ENCODE measurements at places on chromosomes 2 and 18.

DNA sequence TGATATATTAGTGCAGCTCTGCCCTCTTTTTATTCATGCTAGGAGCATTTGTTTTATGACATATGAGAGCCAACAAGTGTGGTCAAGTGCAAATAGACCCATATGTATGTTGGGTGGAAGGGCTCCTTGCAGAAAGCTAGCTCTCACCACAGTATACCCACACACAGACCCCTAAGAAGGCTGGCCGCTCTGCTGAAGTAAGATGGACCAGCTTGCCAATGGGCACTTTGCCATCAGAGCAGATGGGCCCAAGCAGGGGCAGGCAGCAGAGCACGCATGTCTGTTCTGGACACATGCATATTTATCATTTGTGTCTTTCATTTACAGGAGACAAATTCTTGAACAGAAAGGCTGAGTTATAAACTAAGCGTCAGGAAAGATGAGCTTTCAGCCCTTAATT, 187.5 kb upstream of the DTNA start:
- DNase-seq = no peak

DNA sequence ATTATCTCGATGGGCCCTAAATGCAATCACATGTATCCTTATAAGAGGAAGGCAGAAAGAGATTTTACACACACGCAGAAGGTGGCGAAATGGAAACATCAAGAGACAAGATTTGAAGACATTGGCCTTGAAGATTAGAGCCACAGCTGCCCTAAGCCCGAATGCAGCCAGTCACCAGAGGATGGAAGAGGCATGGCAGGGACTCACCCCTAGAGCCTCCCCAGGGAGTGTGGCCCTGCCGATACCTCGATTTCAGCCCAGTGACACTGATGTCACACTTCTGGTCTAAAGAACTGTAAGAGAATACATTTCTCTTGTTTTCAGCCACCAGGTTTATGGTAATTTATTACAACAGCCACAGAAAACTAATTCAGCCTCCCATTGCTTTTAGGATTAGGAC, 17.4 kb downstream of the TTC39C start:
- no peak for DNase-seq

- no peak for DNase-seq
Observed at GRCh38 chr2:234019896-234020295, 30.6 kb upstream of the SPP2 start.

DNA sequence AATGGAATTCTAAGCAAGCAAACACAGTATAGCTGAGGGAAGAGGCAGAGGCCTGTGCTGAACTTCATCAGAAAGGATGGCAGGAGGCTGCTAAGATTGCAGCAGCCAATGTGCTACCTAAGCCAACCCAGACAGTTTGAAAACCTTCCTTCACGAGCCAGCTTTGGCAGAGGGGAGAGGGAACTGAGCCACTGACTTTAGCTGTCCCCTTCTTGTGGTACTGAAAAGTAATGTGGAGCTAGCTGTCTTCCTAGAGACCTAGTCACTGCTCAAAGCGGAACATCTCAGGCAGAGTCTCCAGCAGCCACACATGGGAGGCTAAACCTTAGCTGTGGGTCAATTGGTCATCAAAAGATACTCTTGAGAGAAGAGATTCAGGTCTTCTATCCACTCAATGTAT, 419.0 kb downstream of the FBXO15 start:
- no peak for DNase-seq

DNA sequence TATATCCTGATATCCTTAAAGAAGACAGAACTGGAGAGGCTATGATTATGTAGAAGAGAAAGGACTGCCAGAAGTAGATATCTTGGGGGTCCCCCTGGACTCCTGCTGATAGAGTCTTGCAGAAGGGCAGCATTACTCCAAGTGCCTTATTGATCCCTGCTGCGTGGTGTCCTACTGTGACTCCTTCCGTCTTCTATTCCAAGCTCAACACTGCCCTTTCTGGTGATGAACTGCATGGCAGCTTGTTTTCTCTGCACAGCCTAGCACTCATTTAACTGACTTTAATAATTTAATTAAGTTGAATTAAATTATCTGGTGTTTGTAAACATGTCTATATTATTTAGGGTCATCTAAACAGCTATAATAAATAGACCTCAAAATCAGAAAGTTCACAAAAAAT, 194.1 kb upstream of the DSEL start:
- no peak for DNase-seq

DNA sequence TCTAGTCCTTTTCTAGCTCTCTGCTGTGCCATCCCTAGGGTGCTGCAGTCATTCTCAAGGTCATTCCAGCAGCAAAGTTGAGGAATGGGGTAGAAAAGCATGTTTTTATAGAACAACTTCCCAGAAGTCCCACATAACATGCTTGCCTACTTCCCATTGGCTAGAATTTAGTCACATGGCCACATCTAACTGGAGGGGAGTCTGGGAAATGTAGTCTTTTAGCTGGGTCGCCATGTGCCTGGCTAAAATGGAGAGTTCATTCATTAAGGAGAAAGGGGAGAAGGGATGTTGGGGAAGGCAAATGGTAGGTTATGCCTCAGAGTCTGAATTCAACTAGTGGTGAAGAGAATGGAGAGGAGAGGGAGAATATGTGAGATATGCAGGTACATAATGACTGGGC, 85.7 kb downstream of the SLC4A3 start:
- no peak for DNase-seq

DNA sequence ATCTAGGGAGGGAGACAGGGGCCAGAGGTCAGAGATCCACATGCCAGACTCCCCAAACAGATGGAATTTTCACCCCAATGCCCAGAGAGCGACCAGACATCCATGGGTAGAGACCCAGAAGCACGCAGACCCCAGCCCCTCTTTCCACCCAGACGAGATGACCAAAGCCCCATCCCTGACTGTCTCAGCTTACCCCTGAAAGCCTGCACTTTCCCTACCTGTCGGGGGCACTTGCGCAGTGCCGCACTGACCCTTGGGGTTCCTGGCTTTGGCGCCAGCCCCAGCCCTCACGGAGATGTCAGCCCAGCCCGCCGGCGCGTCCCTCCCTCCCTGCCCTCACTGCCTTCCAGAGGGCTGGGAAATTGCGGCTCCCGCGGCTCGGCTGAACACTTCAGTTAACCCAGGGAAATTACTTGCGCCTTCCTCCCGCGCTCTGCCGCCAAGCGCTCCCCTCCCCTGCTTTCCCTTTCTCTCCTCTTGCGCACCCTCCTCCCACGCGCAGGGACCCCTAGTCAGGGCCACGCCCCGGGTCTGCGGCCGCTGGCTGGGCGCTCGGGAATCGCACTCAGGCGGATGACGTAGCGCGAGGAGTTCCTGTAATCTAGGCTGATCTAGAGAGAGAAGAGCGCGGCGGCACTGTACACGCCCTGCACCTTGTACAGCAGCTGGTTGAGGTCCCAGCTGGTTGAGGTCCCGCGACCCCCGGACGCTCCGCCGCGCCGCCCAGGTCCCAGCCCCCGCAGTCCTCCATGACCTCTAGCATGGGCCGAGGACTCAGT, 12.0 kb downstream of the ALPG start:
- peak; percentile 26 for DNase-seq

- no peak for DNase-seq
Observed at GRCh38 chr2:230423851-230424458, 8.0 kb downstream of the SP100 start.

- DNase-seq = no peak
Observed at GRCh38 chr2:239912938-239913635, 112.1 kb downstream of the NDUFA10 start.

- no peak for DNase-seq
Observed at GRCh38 chr2:74321737-74322136, 21.5 kb downstream of the SLC4A5 start.

DNA sequence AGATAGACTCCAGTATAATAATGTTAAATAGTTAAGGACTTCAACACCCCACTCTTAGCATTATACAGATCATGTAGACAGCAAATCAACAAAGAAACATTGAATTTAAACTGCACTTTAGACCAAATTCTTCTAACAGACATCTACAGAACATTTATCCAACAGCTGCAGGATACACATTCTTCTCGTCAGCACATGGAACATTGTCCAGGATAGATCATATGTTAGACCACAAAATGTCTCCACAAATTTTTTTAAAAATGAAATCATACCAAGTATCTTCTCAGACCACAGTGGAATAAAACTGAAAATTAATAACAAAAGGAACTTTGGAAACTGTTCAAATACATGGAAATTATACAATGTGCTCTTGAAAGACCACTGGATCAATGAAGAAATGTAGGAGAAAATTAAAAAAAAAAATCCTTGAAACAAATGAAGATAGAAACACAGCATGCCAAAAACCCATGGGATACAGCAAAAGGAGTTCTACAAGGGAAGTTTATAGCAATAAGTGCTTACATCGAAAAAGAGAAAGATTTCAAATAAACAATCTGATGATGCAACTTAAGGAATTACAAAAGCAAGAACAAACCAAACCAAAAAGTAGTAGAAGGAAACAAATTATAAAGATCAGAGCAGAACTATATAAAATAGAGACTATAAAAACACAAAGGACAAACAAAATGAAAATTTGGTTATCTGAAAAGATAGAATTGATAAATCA, 12.3 kb upstream of the SPP2 start:
- DNase-seq = no peak

- DNase-seq = peak; percentile 22
Observed at GRCh38 chr18:8754995-8755960, 49.9 kb downstream of the MTCL1 start.

GRCh38 chr2:212489719-212490346, 48.8 kb downstream of the ERBB4 start:
- DNase-seq = no peak

- DNase-seq = no peak
Observed at GRCh38 chr2:133500917-133501316, 67.3 kb downstream of the NCKAP5 start.

GRCh38 chr2:38505779-38506178, 96.9 kb downstream of the HNRNPLL start:
- DNase-seq = peak; percentile 44

DNA sequence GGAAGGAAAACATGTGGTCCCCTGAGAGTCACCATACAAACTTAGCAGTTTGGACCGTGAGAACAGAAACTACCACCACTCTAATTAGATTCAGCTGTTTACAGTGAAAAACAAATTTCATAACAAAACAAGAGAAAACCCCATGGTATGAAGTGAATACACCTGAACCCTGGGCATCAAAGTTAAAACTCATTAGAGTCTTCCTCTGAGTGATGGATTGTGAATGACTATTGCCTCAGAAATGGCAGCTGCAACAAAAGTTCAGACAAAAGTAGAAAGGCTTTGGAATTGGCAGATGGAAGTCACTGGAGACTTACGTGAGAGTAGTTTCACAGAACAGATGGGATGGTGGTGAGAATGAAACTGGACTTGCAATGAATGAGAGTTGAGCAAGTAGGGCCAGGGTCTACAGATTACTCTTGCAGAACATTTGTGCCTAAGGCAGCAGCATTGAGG, 98.0 kb downstream of the AAK1 start:
- no peak for DNase-seq

DNA sequence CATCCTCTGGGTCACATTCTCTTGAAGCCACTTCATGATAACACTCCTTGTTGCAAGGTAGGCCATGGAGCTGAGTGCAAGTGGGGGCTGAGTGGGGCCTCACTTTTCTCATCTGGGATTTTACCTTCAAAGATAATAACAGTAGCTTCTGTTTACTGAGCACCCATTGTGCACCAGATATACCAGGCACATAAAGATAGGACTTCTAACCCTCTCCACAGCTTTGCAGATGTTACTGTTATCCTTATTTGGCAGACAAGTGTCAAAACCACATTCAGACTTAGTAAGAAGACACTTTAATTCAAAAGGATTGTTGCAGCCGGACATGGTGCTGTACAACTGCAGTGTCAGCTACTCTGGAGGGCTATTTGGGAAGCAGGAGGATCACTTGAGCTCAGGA, 12.8 kb upstream of the FAM136A start:
- no peak for DNase-seq

GRCh38 chr18:8424917-8425725, 184.1 kb upstream of the RAB12 start:
- no peak for DNase-seq

DNA sequence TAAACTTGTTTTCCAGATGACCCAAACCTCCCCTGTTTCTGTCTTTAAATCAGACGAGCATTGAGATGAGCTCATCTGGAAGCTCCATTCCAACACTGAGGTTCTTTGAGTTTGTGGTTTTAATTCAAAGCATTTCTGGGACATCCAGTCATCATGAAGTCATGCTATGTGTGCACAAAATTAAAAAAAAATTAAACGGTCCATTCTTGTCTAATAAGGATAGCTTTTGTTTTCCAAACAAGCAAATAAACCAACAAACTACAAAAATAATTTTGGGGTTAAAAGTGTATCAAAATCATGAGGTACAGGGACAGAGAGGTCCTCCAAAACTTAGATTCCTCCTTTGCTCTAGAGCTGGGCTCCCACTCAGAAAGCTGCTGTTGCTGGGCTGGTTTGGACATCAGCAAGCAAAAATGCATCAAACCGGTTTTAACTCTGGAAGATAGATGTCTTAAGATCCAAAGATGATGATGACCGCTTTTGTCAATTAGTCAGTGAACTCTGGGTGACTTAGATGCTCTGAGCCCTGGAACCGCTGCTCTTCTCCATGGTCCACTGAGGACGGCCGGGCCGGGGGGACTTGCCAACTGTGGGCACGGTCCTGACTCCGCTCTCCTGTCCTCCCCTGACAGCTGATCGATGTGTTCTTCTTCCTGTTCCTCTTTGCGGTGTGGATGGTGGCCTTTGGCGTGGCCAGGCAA, 65.4 kb downstream of the TRPM8 start:
- DNase-seq = no peak

DNA sequence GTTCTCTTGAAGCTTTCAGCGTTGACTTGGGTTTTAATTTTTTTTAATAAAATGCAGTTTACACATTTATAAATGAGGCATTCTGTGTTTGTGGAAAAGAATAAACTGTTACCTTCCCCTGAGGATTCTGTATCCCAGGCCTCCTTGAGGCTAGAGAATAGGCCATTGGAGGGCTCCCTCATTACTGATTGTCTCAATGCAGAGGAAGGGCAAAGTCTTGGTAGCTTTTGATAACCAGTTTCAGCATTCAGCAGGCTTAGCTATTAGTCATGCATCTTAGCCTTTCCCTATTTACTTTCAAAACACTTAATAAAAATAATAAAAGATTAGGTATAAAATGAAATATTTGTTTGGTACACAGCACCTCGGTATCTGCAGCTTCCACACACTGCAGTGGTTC, 58.1 kb upstream of the OTX1 start:
- no peak for DNase-seq

GRCh38 chr2:10984418-10985135, 72.8 kb downstream of the KCNF1 start:
- DNase-seq = no peak

DNA sequence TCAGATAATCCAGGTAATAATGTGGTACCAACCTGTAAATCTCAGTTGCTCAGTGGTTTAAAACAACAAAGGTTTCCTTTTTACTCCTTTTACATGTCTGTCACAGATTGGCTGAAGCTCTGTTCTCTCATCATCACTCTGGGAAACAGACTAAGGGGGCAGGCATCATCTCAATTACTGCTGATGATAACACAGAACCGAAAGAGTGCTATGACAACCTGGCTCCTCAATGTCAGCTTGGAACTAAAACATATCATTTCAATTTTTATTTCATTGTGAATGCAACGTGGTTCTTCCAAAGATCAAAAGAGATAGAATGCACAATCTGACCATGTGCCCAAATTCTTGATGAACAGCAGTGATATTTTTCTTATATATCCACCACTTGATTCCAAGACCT, 1315.0 kb upstream of the CDH2 start:
- DNase-seq = no peak

Data from transverse colon (tissue), 4 donors.